ENCODE measurements at places on chromosomes 6 and 20.

GRCh38 chr20:4811257-4811656 is 89.5 kb downstream of the PRND start:
- no peak for DNase-seq

DNA sequence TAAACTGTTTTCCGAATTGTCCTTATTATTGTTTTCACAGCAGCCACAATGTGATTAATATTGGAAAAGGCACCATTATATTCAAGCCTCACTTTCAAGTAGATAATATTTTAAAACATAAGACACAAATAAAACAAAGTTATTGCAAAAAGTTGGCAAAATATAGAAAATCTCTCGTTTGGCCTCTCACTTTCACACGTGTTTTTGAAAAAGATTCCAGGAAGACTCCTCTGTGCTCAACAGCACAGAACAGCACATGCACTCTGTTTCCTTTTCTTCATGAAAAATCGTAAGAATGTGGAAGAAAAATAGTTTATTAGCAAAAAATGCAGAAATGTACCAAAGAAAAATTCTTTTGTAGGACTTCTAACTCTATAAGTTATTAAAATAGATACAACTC is 46.7 kb downstream of the PRKN start:
- no peak for DNase-seq

- DNase-seq: no peak
These were observed 36.8 kb upstream of the PRND start for GRCh38 chr20:4684837-4685413.

GRCh38 chr6:99276747-99277146 is 72.7 kb downstream of the FAXC start:
- no peak for DNase-seq

DNA sequence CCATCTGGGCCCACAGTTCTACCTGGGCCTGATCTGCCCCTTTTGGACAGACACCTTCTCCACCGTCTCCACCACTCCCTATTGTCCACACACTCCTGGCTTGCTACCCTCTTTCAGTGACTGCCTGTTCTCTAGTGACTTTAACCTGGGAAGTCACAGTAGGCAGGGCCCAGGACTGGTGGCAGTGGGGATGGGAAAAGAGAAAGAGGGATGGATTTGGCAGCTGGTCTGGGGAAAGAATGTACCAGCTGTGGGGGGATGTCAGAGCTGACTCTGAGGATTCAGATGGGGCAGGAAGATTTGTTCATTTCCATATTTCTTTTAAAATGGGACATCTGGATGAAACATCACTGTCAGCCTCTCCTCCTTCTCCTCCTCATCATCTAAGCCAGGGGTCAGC is 85.5 kb downstream of the SULF2 start:
- DNase-seq: no peak

GRCh38 chr20:34389954-34390555 is 27.0 kb downstream of the ITCH start:
- no peak for DNase-seq

GRCh38 chr20:32164984-32165735 is 42.4 kb downstream of the PLAGL2 start:
- no peak for DNase-seq

DNA sequence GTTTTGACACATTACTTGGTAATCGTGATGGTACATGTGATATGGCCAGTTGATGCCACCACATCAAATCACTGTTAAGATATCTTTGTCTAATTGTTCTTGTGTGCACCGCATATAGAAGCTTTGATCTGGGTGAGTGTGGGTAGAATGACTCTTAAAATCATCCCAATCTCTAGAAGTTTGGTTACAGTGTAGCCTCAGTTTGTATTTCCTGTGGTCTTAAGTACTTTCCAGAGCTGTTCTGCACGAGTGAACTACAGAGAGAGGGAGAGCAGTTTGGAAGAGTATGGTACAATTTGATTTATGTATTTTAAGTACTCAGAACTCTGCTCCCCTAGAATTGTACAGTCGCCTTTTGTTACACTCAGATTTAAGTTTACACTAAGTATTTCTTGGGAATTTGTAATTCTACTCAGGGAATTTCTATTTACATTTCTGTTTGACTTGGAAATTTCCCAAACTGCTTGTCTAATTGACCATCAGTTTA is 37.5 kb downstream of the SNX9 start:
- DNase-seq: no peak

GRCh38 chr6:149961728-149962425 is 1.9 kb upstream of the ULBP1 start:
- no peak for DNase-seq

DNA sequence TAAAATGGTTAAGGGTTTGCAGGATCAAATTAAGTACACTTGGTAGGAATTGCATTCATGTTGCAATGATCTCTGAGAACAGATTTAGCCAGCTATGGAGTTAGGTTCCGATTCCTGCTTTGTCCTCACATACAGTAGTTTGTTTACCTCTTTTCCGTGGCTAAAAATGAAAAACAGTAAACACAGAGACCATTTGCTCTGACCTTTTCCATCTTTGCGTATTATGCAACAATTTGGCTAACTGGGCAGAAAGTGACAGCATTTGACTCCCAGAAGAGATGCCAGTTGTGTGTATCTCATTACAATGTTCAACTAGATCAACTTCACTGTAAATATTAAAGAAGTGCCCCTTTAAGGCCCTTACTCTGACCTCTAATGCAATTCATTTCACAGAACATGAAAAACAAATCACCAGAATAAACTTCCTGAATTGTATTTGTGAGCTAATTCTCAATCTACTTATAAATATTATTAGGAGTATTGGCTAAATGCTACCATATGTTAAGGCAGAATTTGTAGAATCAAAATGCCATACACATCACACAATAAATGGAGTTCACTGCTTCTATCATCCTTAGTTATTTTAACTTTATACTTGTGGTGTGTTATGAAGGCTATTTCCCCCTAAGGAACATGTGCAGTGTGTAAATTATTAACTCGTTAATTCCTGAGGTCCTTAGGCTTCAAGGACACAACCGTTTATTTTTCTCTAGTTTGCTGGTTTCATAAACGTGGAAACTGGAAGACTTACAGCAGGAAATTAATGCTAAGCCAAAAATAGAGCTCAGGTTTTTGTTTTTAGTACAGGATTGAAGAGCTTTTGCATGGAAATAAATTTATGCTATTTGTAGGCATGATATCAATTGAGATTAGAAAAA is 380.7 kb upstream of the CITED2 start:
- no peak for DNase-seq

DNA sequence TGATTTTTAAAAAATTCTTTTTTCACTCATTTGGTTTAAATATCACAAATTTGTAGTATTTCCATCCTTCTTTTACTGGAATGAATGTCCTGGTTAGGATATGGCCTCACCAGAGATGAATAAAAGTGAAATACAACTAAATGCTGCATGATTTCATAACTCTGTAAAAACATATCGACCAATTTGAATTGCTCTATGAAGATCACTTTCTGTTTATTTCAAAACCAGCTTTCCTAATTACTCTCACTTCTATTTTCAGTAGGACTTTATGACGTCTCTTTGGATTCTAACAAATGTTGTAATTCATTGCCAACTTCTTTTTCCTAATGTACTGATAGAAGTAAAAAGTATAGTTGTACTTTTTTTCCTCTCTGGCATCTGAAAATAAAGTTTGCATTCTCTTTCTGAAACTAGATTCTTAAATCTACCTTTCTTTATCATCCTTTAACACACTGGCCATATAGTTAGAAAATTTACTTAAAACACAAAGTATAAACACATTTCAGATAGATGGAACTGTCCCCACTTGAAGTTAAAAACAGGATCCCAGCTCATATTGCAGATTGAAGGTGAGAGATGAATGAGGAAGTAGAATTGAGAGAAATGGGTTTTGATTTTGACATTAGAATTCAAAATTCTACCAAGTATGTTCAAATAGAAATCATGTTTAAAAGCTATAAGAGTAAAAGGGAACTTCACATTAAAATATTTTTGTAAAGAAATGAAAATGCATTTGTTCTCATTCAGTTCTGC is 40.3 kb upstream of the IL20RA start:
- no peak for DNase-seq

- DNase-seq: no peak
These were observed 880 bp downstream of the ADNP start for GRCh38 chr20:50930139-50930975.

- DNase-seq: no peak
These were observed 49.9 kb upstream of the CD83 start for GRCh38 chr6:14067656-14068055.

Data from stimulated activated CD4-positive, alpha-beta T cell treated with anti-CD3 and anti-CD28 coated beads, Interleukin-1b, Interleukin-23, amount 100 ng/mL, for 1 hour (primary cell).